ENCODE measurements at places on chromosomes 11 and 22.

GRCh38 chr22:33300165-33300564 lies 242.0 kb upstream of the SYN3 start:
- no peak for DNase-seq

DNA sequence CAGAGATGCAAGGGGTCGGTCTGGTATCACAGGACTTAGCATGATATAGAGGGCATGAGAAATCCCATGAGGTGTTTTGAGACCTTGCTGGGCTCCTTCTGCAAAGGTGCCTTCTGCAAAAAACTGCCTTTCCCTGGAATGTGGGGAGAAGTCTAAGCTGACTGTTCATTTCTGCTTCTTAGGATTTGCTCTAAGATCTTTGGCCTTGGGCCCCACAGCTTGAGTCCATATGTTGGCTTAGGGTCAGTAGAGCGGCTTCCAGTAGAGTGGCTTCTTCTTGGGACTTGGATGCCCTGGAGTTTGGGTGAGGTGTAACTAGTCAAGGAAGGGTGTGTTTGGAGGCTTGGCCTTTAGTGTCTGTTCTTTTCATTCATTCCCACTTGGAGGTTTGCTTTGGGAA lies 37.0 kb downstream of the AMPD3 start:
- no peak for DNase-seq

GRCh38 chr11:8681837-8682302 lies 595 bp downstream of the TRIM66 start:
- no peak for DNase-seq

GRCh38 chr22:49664891-49665290 lies 162.8 kb downstream of the BRD1 start:
- DNase-seq: no peak

GRCh38 chr11:105192115-105192514 lies 52.5 kb upstream of the CARD18 start:
- DNase-seq: no peak

GRCh38 chr11:55572548-55572947 lies 620 bp downstream of the OR4C16 start:
- DNase-seq: no peak

DNA sequence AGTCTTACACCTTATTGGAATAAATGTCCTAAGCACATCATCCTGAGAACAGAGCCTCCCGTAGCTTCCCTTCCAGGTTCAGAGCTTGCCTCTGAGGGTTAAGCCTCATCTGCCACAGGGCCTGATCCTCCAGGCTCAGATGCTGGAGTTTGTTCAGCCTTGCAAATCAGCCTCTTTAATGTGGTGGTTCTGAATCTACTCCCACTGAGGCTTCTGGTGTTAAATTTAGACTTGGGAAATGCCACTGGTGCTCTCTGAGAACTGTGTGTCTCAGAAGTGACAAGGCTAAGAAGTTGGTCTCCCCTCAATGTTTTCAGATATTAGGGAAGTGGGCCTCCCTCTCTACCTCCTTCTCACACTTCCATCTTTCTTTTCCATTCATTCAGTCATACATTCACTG lies 68.7 kb downstream of the CCDC81 start:
- DNase-seq: no peak

DNA sequence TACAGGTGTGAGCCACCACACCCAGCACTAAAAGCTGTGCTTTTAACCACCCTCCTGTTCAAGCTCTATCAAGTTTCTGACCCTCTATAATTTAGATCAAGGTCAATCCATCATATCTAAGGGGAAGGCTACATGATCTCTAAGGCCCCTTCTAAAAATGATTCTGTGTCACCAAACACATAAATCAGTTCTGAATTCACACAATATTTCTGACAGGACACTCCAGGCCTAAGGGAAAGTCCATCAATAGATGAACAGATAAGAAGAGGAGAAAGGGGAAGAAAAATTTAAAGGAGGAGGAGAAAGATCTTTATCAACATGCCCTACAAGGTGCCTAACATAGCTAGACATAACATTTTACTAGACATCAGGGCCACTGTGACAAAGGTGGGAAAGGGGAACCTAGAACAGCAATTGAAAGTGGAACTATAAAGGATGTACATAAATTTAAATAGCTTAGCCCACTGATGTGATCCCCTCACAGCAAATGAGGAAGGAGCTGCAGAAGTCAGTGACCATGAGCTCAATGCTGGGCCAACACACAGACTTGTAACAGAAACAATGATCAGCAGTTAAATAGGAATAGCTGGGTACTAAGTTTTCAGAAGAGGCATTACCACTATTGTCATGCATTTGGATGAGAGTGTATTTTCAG lies 4.7 kb downstream of the PRCP start:
- no peak for DNase-seq

GRCh38 chr22:48952256-48953102 lies 875.2 kb downstream of the BRD1 start:
- DNase-seq: peak; percentile 55

- no peak for DNase-seq
Observed at GRCh38 chr11:1345737-1346513, 36.5 kb upstream of the TOLLIP start.

GRCh38 chr22:37462436-37462835 lies 23.7 kb downstream of the MFNG start:
- no peak for DNase-seq
